HL-60 (cell line): ENCODE measurements at places on chromosomes 2 and 18.

DNA sequence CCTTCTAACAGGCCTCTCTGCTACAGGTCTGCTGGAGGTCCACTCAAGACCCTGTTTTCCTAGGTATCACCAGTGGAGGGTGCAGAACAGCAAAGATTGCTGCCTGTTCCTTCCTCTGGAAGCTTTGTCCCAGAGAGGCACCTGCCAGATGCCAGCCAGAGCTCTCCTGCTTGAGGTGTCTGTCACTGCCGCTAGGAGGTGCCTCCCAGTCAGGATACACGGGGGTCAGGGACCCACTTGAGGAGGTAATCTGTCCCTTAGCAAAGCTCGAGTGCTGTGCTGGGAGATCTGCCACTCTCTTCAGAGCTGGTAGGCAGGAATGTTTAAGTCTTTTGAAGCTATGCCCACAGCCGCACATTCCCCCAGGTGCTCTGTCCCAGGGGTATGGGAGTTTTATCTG, 140.6 kb downstream of the BAZ2B start:
- DNase-seq, result no peak

DNA sequence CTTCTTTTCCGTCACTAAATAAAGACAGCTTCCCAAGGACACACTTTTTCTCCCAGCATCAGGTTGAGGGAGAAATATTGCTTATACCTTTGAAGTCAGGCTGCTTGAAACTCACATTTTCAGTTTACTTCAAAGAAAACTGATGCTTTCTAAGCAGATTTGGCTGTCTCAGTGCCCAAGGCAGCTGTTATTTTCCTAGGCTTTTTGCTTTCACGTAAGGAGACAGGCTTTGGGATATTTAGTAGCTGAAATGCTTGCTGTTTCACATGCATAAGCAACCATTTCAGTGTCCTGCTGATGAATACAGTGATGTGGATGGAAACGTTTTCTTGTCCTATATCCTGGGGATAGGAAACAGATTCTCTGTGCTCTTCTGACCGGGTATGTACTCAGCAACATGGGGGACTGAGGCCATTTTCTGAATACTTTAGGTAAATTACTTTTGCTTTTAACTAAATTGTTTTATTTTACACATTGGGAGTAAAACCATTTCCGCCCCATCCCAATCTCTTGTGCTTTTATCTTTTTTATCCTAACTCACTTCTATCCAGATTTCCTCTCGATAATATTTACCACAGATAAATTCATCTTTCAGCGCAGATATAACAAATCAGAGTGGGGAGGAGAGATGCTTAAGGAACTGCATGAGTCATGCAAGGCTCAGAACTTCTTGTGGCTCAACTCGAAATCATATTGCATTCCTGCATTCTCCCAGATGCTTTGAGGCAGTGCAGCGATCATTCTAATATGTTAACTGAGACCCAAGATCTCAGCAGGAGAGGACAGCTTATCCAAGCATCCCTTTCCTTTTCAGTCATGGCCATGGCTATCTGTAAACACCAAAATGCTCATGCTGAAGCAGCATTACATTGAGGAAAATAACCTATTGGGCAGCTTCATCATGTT, 22.2 kb downstream of the GALR1 start:
- DNase-seq, result no peak

DNA sequence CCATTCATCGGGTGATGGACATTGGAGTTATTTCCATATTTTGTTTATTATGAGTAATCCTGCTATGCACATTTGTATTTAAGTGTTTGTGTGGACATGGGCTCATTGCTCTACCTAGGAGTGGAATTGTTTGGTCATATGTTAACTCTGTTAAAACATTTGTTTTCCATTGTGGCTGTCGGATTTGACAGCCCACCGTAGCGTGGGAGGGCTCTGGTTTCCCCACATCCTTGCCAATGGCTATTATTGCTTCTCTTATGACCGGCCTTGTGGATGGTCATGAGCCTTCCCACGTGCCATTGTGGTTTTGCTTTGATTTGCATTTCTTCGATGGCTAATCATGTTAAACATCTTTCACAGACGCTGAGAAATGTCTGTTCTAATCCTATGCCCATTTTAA, 92.0 kb downstream of the ZNF236 start:
- DNase-seq, result no peak

DNA sequence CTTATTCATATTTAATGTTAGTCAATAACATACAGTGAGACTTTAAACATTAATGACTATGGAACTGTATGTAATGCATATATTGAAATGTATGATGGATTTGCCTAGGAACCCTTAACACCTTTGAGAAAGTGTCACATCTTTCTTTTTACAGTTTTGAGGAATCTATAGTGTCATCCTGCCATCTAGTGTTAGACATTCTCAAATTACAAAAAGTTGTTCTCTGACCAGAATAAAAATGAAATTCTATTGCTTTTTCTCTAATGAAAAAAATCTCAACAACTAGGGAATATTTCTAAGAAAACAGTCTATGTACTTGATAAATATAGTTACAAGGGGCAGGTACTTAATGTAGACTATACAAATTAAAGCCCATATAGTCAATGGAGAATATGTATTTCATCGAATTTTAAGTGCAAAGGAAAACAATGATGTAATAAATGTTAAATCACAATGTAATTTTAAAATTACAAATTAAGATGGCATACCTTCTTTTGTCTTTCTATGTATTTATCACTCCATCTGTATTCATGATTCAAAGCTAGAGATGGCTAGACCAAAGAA, 5.1 kb upstream of the CALCRL start:
- no peak for DNase-seq

- DNase-seq, result no peak
These were observed 13.3 kb downstream of the DHX57 start for GRCh38 chr2:38862476-38862875.

- DNase-seq, result no peak
These were observed 14.2 kb downstream of the ERCC3 start for GRCh38 chr2:127279781-127280180.

DNA sequence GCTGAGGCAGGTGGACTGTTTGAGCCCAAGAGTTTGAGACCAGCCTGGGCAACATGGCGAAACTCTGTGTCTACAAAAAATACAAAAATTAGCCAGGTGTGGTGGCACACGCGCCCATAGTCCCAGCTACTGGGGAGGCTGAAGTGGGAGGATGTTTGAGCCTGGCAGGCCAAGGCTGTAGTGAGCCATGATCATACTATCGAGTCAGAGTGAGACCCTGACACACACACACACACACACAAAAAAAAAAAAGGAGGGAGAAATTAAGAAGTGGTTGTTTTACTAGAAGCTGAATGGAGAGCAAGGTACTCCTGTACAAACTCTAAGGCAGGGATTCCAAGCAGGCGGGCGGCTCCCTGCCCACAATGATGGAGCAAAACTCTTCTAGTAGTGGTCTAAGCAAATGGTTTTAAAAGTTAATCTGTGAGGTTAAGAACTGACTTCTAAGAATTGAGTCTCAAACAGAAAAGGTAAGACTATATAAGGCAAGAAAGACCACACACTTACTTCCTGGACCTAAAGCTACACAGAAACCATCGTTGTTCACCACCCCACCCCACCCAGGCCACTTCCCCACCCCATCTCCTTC, 2.6 kb downstream of the ANKRD44 start:
- DNase-seq, result no peak

GRCh38 chr2:211994806-211995205, 543.8 kb downstream of the ERBB4 start:
- no peak for DNase-seq

DNA sequence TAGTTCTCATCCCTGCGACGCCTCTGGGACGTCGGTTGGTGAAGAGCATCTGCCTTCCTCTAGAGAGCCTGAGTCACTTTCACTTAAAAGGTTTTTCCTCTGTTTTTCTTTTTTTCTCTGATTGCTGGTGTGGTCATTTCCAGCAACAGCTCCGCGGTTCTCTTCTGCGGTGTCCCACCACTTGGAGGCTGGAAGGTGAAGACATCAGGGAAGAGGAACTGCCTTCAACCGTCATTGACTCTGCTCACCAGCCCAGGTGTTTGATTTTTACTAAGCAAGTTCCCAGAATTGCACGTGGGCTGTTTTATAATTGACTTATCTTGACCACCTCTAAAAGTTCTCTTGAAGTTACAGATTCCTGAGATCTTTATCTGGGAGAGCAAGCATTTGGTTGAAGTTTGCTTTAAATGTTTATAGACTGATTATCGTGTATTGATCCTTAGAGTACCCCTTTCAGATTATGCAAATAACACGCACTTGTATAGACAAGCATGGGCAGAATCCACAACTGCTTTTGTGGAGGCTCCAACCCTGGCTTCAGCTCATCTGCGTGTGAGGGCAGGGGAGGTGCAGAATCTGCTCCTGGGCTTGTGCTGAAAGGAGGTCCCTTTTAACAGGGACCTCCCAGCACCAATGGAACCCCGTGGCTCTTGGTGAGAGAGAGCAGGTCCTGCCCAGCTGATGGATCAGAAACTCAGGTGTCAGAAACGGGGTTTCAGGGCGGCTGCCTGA, 3.5 kb downstream of the CTDP1 start:
- peak; percentile 99 for DNase-seq

GRCh38 chr2:234988491-234988890, 36.7 kb downstream of the SH3BP4 start:
- DNase-seq, result no peak

GRCh38 chr2:238172439-238172838, 13.7 kb downstream of the ERFE start:
- DNase-seq, result no peak

- no peak for DNase-seq
These were observed 129.8 kb upstream of the TANK start for GRCh38 chr2:161030260-161031063.

GRCh38 chr2:101655702-101656422, 41.6 kb upstream of the MAP4K4 start:
- DNase-seq, result no peak

DNA sequence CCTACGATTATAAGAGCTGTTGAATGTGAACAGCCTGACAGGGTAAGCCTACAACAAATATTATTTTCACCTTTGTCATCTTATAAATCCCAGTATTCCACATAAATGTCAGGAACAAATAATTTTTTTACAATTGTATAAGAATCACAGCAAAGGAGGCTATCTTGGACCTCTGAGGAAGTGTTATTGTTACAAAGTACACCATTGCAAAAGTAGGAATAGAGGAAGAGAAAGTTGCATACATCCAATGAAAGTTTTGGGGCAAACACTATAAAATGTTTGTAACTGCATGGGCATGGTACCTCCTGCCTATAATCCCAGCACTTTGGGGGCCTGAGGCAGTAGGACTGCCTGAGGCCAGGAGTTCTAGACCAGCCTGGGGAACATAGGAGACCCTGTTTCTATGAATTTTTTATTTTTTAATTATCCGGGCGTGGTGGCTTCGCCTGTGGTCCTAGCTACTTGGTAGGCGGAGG, 715 bp upstream of the MEMO1 start:
- peak; percentile 19 for DNase-seq

DNA sequence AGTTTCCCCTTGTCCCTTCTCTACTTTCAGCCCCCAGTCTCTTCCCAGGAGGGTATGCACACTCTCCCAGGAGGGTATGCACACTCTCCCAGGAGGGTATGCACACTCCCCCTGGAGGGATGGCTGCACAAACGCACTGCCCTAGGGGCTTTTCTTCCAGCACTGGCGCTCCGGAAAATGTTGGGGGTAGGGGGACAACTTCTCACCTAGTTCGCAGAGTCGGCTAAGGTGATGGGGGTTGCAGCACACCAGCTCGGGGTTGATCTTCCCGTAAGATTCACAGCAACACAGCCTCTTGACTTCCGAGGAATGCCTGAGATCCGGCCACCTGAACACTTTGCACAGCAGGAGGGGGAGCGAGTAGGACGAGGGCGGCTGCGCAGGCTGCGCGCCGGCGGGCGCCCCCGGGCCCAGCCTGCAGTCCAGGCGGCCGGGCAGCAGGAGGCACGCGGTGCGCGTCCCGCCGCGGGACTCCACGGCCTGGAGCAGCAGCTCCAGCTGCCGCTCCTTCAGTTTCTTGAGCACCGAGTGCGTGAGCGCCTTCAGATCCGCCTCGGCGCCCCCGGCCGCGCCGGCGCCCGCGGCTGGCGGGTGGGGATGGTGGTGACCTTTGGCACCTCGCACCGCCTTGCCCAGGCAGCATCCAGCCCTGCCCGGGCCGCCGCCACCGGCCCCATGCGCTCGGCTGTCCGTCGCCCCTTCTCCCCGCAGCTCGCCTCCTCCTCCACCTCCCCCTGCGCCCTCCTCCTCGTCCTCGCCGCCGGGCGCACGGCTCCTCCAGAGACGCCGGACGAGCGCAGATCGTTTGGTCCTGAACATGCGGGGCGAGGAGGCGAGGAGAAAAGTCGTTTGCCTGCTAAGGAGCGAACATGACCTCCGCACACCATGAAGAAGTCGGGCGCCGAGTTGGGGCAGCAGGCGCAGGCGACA, 894 bp downstream of the SMAD7 start:
- peak; percentile 56 for DNase-seq

- DNase-seq, result no peak
These were observed 4.3 kb downstream of the IGFBP5 start for GRCh38 chr2:216690853-216691741.

DNA sequence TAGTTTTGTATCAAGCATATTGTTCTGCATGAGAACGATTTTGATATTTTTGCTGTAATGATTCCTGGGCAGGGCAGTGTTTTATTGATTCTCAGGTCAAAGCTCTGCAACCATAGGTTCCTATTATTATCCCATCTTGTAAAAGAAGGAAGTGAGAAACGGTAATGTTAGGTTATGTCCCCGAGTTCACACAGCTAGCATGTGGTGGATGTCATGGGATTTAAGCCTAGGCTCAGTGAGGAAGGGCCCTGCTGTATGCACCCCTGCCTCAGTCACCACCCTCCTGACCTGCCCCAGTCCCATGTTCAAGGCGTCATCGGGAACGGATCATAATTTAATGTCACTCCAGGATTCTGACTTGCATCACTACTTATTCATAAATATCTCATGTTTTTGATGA, 10.7 kb downstream of the ACP1 start:
- no peak for DNase-seq

- DNase-seq, result no peak
These were observed 109.1 kb downstream of the CPO start for GRCh38 chr2:207048416-207048815.

GRCh38 chr18:31039426-31039825, 3.1 kb downstream of the DSC3 start:
- no peak for DNase-seq
